ENCODE measurements at places on chromosomes 6 and 20.
A peak's percentile ranks its signal among the peaks of the same experiment; 100 is the strongest.

DNA sequence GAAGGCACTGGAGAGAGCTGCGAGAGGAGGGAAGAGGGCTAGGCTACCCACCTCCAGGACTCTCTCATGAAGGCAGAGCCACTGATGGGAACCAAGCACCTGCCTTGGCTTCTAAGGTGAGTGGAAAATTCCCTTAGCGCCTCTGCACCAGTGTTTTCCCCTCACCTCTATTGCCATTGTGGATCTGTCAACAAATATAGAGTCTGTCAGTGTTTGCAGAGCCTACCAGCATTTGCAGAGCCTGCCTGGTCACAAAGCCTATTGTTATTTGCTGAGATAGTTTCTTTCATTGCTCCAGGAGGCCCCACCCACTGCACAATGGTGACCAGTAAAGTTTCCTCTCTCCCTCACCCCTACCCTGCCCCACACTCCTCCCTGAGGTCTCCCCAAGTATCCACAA, 141.9 kb downstream of the MRPL14 start:
- no peak for DNase-seq

- no peak for DNase-seq
Measured at GRCh38 chr6:7761051-7761450, 35.2 kb downstream of the BMP6 start.

- DNase-seq = no peak
Measured at GRCh38 chr6:158322400-158322723, 10.1 kb downstream of the TULP4 start.

- no peak for DNase-seq
Measured at GRCh38 chr6:158714706-158715105, 64.9 kb downstream of the SYTL3 start.

GRCh38 chr20:38789503-38790199, 15.8 kb upstream of the PPP1R16B start:
- DNase-seq = no peak

- no peak for DNase-seq
Measured at GRCh38 chr20:25211273-25211672, 15.8 kb downstream of the ENTPD6 start.

GRCh38 chr6:10736731-10737130, 10.9 kb upstream of the TMEM14B start:
- no peak for DNase-seq

GRCh38 chr6:122154155-122154554, 245.3 kb upstream of the HSF2 start:
- no peak for DNase-seq

- DNase-seq = peak; percentile 8
Measured at GRCh38 chr6:136793363-136793762, 1.1 kb upstream of the MAP3K5 start.

DNA sequence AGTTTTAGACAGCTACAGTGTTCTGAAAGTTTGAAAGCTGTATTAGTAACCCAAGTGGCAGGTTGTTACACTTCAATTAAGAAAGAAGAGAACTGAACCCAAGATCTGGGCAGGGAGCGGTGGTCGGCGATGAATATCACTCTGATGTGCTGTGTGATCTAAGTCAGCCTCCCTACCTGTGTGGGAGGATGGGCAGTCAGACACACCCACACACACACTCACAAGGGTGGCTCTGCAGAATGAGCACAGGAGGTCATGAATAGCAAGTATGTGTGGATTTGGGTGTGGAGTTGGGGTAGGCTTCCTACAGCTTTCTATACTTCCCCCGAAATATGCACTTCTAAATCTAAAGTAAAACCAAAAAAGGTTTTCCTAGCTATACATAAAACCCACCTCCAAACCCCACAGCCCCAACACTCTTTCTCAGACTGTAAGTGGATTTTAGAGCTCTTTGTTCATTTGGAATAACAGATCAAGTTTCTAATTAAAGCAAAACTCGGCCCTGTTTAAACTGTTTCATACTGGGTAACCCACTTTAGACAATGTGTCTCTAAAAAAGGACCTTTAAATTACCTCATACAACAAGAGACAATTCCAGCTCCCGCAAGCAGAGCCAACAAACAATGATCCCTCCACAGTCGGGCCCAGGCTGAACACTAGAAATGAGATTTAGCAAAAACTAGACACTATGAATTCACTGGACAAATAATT, 19.4 kb downstream of the TNFRSF21 start:
- DNase-seq = no peak

DNA sequence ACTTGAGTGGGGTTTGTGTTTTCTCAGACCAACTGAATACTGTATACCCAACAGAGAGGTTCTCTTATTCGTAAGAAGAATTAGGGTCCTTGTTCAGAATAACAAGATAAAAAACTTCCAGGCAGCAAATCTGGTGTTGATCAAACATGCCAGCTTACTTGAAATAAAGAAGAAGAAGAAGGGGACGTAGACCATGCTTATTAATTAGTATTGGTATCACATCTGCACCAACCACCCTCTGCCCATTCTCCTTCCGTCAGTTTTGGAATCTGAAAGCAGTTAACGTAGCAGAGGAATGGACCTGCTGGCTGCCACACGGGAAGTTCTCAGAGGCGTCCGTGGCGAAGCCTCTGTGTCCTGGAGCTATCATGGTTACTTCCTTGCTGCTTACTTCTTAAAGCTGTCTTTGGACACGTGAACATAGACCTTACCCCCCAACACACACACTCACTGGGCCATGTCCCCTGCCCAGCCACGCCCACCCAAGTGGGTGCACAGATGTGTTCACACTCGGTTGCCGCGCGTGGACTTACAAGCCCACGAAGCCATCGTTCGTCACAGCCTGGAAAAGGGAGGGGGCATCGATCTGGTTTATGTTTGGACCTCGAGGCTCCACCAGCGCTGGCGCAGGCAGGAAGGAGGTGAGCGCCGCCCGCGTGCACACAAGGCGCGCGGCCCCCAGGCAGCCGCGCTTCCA, 4.1 kb upstream of the DLL1 start:
- no peak for DNase-seq

GRCh38 chr6:142569676-142570075, 267.9 kb downstream of the ADGRG6 start:
- no peak for DNase-seq

- no peak for DNase-seq
Measured at GRCh38 chr6:90131125-90131524, 165.5 kb downstream of the BACH2 start.

GRCh38 chr20:1507276-1507675, 16.1 kb upstream of the SIRPB2 start:
- no peak for DNase-seq

DNA sequence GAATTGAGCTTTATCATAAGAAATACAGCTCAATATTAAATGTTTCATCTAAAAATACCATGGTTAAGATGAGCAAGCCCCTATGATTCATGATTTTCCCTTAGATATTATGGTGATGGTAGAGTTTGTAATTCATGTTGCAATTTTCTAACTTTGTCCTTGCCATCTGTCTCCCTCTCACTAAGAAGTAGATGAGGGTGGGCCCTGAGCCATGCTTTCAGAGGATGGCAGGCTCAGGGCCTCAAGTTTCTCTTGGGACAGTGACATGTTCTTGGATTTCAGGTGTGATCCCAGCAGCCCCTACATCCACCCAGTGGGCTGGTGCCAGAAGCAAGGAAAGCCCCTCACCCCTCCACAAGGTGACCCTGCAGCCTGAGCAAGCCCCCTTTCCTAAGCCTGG, 25.6 kb downstream of the L3MBTL1 start:
- no peak for DNase-seq

DNA sequence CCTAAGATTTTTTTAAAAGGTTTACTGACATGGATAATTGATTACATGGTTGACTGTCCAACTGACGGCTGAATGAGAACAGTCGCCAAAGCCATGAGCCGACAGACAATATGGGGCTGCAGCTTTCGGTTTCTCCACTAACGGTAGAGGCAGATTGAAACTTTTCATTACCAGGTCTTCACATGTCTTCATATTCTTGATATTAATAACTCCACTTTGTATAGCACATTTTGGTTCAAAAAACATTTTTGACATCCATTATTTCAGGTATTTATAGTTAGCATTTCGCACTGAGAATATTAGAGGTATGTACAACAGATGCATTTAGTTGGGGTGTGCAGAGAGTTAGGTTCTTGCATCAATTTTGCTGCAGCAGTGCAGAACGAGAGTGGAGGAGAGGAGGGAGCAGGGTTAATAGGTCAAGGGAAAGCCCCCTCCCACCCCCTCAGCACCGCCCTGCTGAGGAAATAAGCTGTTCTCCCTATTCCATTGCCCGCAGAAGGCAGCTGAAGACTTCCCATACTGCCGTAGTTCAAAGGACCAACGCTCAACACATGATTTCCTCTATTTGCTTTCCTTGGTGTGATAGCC, 73.6 kb upstream of the ADTRP start:
- no peak for DNase-seq

DNA sequence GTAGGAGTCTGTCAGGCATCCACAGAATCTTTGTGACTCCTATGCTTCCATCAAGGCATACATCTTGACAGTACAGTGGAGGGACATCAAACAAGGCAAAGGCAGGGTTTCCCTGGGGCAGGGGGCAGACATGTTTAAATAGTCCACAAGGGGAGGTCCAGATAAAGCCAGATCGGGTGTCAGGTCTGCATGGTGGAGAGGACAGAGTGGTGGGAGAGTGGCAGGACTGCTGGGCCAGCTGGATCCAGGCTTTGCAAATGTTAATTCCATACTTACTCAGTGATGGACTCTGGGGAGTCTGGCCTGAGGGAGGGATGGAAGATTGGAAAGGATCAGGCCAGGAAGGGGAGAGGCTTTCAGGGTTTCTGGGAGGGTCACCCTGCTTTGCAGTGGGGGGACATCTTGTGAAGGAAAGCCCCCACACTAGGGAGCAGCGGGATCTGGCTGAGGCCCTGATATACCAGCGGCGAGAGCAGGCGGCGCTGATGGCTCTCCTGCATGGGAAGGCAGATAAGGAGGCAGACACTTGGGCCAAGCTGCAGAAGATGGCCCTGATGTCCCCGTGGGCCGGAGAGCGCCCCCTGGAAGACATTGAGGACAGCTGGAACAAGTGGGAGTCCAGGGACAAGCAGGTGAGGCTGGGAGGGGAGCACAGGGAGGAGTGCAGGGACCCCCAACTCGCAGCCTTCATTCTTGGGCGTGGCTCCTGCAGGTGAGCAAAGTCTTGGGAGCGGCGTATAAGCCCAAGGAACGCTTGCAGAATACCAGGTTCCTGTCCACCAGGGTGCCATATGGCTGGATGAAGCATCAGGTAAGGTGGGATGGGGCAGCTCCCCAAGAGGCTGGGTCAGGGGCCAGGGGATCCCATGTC, 44.6 kb downstream of the SUN5 start:
- no peak for DNase-seq

Data from T-cell (primary cell).